Activated CD8-positive, alpha-beta memory T cell treated with anti-CD3 and anti-CD28 coated beads for 1 hour (primary cell): ENCODE measurements at places on chromosomes 11 and 22.

GRCh38 chr22:36625102-36625501 is 78.5 kb downstream of the CACNG2 start:
- no peak for DNase-seq

- DNase-seq: no peak
These were observed 2.7 kb downstream of the CRYBB1 start for GRCh38 chr22:26615149-26615548.

DNA sequence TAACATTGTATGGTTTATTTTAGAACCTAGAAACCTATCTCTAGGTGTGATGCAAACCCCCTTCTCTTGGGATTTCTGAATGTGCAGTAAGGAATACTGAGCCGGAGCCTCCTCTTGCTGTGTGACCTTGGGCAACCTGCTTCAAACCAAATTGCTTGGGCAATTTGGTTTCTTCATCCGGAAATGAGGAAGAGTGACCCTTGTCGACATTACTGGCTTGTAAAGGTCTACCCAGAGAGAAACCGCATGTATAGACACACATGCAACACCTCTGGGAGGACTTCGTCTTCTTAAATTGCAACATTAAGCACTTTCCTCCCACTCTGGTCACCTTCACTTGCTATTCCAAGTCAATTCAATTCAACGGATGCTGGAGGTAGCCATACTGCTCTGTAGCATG is 19.6 kb upstream of the TP53I11 start:
- no peak for DNase-seq

DNA sequence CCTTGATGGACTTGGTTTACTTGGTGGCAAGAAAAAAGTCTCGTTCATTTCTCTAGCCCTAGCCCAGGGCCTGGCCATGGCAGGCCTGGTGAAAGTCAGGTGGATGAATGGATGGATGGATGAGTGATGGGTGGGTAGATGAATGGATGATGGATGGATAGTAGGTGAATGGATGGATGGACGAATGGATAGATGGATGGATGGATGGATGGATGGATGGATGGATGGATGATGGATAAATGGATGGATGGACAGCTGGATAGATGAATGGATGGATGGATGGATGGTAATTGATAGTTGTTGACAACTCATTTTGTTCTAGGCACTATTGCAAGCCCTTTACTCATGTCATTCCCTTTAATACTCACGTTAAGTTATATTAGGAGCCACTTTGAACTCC is 86.1 kb upstream of the ANO1 start:
- DNase-seq: no peak

GRCh38 chr11:19767627-19768151 is 55.1 kb downstream of the NAV2 start:
- no peak for DNase-seq

GRCh38 chr11:17933708-17934107 is 79.1 kb downstream of the SERGEF start:
- no peak for DNase-seq

GRCh38 chr11:74780248-74781005 is 31.8 kb downstream of the RNF169 start:
- no peak for DNase-seq

DNA sequence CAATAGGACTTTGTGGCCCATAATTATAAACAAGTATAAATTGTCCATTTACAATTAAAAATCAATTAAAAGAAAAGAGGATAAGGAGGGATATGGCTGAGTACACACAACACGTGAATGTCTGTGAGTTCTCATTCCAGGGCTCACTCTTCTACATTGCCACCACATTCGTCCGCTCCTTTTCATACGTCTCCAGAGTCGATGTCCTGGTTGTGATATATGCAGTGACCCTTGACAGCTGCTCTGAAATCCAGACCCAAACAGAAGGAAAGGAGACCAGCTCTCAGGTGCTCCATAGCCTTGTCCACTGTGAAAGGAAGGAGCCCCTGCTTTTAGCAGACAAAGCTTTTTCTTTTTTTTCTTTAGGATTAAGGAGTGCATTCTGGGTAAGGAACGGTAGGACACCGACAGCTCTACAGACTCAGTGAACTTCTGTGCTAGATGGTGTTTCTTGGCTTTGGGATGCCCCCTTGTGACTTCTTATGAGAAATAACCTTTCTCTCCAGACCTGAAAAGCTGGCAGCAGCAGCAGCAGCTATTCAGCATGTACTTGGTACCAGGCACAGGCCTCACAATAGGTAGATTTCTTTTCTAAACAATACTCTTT is 19.7 kb upstream of the DNAJB13 start:
- DNase-seq: no peak

DNA sequence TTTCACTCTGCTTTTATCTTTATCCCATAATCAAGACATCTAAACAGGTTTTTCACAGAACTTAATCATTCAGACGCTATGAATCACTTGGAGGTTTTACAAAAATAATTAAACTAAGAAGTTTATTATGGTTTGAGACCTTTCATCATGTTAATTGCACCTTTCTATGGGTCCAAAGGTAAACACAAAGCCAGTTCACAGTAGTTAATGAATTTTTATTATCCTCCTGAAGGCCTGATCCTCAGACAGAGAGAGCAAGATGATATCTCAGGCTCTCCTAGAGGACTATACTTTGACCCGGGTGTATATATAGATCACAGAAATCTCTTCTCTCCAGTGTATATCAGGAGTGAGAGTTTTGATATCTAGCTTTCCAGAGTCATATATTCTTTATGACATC is 1044.3 kb upstream of the RAG2 start:
- DNase-seq: no peak

DNA sequence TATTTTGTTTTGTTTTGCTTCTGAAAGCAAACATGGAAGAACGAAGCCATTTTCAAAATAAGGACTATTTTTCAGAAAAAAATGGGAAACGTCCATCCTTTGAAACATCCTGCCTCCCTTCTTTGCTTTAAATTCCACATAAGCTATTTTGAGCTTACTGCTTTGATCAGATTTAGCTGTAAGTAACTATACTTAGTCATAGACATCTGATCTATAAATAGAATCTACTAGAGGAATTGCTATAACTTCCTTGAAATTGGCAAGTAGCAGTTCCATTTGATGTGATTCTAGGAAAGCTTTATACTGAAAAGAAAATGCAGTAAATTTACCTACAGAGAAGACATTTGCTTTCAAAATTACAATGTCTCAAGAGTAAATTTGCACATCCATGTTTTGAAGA is 305.8 kb downstream of the TTC28 start:
- DNase-seq: no peak

DNA sequence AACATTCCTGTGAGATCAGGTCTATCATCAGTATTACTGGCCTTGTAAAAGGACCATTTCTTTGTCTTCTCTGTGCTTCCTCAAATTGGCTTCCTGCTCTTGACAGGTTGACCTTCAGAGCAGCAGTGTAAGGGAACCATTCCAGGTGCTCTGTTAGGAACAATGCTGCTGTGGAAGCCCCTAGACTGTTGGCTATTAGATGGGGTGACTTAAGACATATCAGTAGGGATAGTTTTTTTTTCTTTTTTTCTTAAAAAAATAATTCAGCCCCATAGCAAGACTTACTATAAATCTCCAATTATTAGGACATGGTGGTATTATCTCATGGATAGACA is 37.6 kb downstream of the COA4 start:
- DNase-seq: no peak

- DNase-seq: no peak
These were observed 106.4 kb downstream of the SYN3 start for GRCh38 chr22:32951807-32952153.

GRCh38 chr11:61362542-61362875 is 335 bp downstream of the TMEM138 start:
- DNase-seq: no peak

DNA sequence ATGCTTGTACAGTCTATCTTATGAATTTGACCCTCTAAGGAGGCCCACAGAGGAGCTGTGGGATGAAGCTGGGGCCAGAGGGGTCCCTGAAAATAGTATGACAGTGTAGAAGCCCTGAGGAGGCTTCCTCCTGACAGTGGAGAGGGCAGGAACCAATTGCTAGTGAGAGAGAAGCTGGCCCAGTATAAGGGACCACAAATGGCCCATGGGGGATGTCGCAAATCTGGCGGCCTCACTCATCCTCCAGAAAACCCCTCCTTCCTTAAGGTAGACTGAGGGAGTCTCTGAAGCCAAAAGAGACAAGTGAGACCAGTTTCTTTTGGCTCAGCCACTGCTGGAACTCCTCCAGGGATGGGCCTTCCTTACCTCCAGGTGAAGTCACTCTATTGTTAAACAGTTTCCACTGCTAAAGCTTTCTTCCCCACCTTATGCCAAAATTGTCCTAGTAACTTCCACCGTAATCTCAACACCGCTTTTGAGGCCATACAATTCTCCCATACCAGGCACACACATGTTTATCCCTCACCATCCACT is 17.8 kb upstream of the CASTOR1 start:
- DNase-seq: no peak

GRCh38 chr11:846496-847098 is 3.9 kb downstream of the TSPAN4 start:
- DNase-seq: no peak

GRCh38 chr11:20421946-20422345 is 34.4 kb downstream of the PRMT3 start:
- no peak for DNase-seq

- no peak for DNase-seq
These were observed 1.9 kb downstream of the CDON start for GRCh38 chr11:126060757-126061171.

DNA sequence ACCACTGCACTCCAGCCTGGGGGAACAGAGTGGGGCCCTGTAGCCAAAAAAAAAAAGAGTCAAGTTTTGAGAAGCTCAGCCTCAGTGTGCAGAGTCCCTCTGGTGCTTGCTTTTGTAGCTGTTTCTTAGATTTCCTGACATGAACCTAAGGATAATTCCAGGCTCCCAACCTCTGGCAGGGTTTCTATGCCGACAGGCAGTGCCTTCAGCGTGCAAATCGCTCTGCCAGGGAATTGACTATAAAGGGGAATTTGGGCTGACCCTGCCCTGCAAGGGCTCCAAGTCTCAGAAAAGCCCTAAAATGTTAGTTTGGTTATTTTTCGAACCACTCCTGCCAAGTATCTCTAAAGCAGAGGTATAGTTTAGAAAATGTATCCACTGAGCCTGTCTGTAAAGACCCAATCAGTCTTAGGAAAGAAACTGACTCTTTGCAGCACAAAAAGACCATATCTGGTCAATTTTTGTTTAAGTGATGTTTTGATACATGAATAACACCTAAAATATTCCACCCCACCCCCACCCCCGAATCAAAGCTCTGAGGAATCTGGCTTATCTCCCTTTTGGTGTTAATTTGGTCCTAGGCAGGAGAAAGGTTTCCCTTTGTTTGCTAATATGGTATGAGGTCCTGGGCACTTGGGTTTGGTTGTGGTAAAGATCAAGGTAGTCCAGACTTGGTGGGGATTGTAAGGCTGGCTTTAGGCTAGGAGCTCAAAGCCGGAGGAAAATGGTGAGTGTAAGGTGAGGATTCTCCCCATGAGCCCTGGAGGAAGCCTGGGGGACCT is 49.7 kb downstream of the ANO1 start:
- DNase-seq: no peak

GRCh38 chr22:45240104-45240809 is 437 bp downstream of the KIAA0930 start:
- no peak for DNase-seq
